Upper lobe of left lung (tissue), 6 donors: ENCODE measurements at places on chromosomes 7 and 10. TPM values are rescaled to one million over a fixed set of nuclear protein-coding genes. Genes with fewer than 3 reads are reported as not detected.

Gene CRTAC1
- 54.7 TPM for total RNA-seq

Gene IQUB
- 0.66 TPM for total RNA-seq

Gene NME8
- not detected for total RNA-seq

Gene OGDH
- 160 TPM for total RNA-seq

Gene FFAR4
- 13.3 TPM for total RNA-seq

Gene OR2A12
- total RNA-seq: not detected

Gene LRRC18
- 1.5 TPM for total RNA-seq

Gene ARHGEF35
- total RNA-seq: 13.2 TPM

DNA sequence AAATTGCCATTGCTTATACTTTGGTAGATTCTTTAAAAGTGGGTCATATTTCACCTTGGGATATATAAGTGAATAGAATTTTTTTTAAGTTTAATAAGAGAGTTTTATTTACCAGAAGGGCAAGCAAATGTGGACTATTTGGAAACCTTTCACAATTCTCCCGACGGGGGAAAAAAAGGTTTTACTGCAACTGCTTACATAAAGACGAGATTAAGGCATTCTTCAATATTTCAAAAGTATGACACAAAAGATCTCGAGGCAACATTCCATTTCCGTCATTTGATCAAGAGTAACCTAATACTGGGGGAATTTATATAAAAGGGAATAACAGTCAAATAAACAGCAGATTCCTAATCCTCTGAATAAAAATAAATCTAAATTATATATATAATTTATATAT, 28.5 kb downstream of the HYCC1 start:
- no peak for DNase-seq

DNA sequence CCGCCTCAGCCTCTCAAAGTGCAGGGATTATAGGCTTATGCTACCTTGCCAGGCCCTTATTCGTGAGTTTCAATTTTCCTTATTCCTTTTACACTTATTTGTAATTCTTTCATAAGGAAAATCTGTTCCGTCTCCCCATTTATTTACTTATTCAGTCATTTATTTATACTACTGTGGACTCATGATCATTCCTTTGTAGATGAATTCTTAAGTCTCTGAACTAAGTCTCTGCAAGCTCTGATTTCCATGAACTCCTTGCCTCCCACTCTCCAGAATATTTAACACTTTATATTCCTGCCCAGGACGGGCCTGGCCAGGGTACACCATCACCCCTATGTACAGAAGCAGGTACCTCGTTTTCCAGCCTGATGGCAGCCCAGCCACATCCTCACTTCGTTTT, 39.4 kb downstream of the PFKFB3 start:
- no peak for DNase-seq

DNA sequence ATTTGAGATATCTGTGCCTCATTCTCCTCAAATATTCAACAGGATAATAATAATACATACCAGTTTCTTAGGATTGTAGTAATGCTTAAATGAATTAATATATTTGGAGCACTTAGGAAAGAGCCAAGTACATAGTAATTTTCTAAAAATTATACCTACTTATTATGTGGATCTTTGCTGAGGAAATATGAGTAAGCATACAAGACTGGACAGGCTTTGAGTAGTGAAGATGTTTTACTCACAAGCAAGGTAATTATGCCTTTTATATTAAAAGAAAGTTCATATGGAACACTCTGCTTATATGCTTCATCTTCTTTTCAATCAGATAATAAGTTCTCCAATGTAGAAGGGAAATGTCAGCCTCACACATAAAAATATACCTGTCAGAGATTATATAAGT, 337.5 kb upstream of the KAT6B start:
- DNase-seq: no peak

- no peak for DNase-seq
These were observed 80.2 kb downstream of the RBM20 start for GRCh38 chr10:110724116-110724921.

DNA sequence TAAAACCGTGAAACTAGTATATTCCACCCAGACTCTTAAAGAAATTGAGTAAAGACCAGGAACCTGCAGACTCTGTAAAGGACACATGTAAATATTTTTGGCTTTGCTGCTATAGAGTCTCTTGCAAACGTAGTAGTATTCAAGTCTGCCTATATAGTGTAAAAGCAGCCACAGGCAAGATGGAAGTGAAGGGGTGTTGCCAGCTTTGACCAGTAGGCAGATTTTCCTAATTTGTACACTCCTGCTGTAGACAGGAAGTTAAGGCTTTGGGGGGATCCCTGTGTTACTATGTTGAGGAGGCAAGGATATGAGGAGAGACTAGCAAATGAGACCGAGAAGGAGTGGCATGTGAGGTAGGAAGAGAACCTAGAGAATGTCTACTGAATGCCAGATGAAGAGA, 27.7 kb downstream of the WAC start:
- no peak for DNase-seq

DNA sequence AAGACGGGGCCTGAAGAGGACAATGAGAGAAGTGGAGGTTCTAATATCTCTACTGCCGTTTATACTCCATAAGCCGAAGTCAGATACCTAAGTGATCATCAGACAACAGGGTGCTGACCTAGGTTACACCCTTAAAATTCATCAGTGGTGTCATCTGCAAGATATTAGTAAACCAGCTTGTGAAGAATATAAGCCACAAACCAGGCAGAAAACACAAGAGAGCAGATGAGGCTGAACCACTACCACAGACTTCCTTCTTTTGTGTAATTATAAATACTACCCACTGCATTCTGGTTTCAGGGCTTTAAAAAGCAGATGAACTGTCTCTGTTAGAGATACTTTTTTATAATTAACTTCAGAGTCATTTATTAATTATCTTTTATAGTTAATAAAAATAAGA, 69.0 kb upstream of the LRRC17 start:
- DNase-seq: no peak

DNA sequence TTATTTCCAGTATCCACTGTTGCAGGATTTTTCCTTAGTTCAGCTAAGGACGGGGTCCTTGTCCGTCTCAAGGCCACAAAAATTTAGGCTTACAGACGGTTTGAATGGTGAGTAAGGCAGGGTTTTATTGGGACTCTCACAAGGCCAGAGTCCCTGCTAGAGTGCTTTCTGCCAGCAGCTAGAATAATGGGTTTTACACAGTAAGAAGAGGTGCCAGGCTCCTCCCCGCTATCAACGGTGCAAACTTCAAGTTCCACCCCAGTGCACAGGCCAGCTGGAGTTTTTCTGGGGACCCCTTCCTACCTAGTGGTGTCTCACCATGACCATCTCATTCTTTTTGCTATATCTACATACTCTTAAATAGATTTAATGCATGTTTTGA, 198.5 kb upstream of the KCTD7 start:
- DNase-seq: no peak

GRCh38 chr7:132872034-132872433, 209.9 kb downstream of the CHCHD3 start:
- DNase-seq: no peak

GRCh38 chr10:80421707-80422536, 13.6 kb downstream of the PRXL2A start:
- DNase-seq: no peak

GRCh38 chr7:121796381-121796780, 76.6 kb upstream of the PTPRZ1 start:
- DNase-seq: no peak

DNA sequence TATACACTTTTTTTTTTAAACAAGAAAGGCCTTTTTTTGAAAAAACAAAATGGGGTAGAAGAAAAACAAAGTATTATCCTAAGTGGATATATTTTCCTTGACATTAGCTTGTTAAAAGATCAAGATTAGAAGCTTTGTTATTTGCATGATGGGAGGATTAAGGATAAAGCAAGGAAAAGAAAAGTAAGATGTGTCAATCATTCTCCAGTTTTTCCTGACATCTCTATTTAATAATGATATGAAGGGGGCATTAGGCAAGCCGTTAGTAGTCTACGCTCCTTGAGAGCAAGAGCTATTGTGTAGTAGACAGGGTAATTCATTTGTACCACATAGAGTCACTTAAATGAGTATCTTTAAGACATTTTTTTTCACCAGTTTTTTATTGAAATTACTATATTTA, 137.6 kb downstream of the RNF133 start:
- no peak for DNase-seq

GRCh38 chr10:119006451-119007210, 22.9 kb upstream of the NANOS1 start:
- DNase-seq: peak; percentile 64

DNA sequence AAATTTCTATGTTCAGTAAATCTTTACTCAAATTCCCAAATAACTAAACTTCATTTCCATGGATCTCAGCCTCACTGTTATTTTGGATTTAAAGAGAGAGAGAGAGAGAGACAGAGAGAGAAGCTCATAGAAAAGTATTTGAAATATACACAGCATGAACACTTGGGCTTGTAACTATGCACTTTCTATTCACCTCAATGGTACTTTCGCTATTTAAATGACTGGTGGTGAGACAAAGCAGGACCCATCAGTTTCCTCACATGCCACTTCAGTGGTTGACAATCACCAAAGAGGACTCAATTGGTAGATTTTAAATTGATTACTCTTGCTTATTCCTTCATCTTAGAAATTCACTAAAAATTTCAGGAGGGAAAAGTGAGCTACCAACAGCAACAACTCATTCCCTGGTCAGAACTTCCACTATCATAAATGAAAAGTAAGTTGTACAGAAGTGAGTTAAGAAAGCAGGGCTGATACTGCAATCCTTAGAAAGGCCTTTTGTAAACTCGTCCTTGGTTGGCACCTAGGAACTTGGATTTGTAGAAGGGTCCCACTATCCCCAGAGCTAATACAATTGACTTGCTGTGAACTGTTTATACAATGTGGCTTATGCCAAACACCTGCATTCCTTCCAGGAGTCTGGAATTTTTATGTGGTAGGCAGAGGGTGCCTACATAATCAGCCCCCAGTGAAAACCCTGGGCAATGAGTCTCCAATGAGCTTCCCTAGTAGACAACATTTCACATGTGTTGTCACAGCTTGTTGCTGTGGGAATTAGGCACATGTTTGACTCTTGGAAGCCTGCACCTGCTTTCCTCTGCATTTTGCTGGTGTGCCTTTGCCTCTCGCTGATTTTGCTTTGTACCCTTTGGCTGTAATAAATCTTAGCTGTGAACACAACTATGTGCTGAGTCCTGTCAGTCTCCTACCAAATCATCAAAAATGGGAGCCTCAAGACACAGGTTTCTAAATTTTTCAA, 10.8 kb downstream of the ERLIN1 start:
- DNase-seq: no peak

DNA sequence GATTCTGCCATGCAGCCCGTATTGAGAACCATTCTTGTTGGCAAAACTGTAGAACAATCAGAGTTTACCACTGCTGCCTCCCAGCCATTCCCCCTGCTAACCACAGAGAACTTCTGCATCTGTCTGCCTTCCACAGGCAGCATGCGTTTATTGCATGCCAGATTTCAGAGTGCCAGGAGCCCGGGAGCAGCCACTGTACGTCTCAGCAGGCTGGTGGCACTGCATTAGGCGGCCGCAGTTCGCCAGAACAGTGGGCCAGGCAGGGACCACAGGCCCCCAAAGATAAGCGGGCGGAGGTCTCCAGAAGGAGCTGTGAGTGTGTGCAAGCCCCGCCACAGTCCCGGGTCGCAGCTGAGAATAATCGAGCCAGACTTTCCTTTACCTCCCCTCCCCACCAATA, 31.8 kb downstream of the ZNF467 start:
- no peak for DNase-seq

DNA sequence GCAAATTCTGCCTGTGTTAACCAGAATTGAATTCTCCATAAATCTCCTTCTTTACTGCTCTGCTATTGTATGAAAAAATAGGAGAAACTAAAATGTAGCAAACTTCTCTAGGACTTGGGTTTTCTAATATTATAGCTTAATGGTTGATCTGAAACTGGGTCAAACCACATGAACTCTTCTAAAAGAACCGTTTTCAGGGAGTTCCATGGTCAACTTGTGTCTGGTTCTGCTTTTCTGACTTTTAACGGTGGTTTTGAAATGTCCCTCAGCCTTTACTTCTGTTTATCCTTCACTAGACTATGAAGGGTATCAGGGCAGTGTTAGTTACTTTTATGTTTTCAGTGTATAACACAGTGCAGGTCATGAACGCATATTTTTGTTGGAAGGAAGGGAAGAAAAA, 242.2 kb downstream of the TSPAN12 start:
- no peak for DNase-seq
